ENCODE measurements at places on chromosomes 12 and 14.

DNA sequence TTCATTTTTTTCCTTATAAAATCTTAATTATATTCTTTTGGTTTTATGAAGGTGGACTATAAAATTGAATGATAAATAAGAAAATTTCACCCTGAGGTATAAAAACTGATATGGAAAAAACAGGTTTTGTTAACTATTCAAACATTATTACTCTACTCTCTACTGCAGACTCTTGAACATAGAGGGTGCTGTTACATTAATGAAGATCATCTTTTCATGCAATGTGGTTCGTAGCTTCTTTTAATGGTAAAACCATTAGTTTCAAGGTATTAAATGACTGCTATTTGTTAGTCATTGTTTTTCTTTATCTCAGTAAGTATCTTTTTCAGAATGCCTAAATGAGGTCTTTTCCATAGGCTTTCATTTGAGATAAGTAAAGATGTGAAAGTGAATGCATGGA lies 510.4 kb downstream of the SLC16A7 start:
- no peak for DNase-seq

DNA sequence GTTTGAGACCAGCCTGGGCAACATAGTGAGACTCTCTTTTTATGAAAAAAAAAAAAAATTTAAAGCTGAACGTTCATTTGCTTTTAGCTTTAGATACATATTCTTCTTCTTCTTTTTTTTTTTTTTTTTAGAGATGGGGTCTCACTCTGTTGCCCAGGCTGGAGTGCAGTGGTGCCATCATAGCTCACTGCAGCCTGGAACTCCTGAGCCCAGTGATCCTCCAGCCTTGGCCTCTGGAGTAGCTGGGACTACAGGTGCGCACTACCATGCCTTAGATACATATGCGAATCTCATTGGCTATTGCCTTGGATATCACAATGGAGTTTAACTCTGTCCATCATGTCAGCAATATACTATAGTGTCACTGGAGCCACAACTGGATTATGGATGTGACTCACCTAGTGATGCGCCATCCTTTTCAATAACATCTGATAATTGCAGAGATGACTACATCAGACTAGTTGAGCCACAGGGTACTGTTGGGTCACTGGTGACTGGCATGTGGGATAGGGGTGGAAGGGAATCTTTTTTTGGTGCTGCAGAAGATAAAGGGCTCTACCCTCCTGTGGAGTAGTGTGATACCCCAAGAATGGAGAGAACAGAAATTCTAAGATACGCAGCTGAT lies 2.7 kb upstream of the ADIPOR2 start:
- no peak for DNase-seq

DNA sequence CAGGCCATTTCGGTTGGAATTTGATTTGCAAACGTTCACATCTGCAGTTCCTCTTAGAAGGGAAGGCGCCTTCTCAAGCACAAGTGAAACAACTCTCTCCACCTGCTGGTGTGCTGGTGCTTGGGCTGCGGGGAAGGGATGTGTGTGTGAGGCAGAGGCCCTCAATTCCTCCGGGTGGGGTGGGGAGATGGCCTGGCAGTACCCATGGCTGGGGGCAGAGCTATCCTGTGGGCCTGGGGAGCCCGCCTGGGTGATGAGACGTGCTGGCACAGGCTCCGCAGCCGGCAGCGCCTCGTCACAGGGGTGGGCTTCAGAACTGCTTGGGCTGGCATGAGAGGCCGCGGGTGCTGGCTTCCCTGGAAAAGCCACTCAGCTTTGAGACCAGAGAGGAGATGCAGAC lies 28.9 kb upstream of the TDRD9 start:
- no peak for DNase-seq

- no peak for DNase-seq
These were observed 14.1 kb upstream of the LRP1-AS start for GRCh38 chr12:57161491-57161890.

DNA sequence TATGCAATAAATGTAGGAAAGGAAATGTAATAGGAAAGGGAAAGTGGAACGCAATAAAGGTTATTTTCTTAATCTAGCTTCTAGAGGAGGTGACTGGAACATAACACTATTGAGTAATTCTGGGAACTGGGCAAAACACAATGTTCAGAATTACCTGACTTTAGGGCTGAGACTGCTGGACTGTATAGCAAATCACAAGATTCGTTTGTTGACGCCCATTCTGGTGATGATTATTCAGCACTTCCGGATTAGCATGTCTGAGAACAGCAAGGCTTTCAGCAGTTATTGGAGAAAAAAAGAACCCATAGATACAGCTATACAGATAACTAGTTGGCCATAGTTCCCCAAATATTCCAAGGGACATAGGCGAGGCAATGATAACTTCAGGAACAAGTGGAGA lies 2.3 kb upstream of the KLRD1 start:
- DNase-seq = no peak

GRCh38 chr14:49516286-49516685 lies 69.9 kb downstream of the RPS29 start:
- DNase-seq = no peak

Measured in right hindlimb (tissue), 1 donor.